ENCODE measurements at places on chromosomes 5 and 9.

DNA sequence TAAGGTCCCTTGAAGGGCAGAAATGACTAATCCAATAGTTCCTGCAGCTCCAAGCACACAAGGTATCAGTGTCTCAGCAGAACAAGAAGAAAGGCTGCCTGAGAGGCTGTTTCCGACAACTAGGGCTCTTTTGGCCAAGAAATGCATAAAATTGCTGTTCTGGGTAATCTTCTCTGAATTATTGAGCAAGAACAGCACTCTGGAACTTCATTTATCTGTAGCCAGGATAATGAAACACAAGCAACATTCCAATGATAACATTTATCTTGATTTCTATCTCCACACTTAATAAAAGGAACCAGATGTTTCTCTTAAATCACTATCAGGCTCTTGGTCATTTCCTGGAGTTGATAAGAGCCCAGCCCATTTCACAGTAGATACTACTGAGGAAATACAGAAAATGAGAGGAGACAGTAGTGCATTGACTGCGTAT lies 17.0 kb upstream of the AUH start:
- no peak for DNase-seq

- DNase-seq: no peak
Measured at GRCh38 chr5:174773371-174773770, 49.0 kb downstream of the MSX2 start.

DNA sequence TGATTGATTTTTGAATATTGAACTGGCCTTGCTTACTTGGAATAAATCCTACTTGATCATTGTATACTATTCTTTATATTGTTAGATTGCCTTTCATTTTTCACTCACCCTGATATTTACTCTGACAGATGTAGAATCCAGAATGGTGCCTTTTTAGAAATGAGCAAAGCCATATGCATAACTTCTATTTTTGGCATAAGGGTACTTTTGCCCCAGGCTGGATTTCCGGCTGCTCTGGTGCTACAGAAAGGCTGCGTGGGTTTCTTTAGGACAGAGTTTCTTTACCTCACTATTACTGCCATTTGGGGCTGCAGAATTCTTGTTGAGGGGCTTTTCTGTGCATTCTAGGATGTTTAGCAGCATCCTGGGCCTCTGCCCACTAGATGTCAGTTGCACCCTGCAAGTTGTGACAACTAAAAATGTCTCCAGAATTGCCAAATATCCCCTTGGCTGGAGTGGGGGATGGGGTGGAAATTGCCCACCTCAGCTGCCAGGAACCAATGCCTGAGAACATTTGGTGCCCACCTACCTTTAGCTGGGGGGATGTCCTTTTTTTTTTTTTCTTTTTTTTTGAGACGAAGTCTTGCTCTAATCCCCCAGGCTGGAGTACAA lies 50.1 kb downstream of the SLC36A1 start:
- DNase-seq: no peak

- DNase-seq: no peak
Measured at GRCh38 chr9:123217128-123217654, 51.2 kb downstream of the STRBP start.

DNA sequence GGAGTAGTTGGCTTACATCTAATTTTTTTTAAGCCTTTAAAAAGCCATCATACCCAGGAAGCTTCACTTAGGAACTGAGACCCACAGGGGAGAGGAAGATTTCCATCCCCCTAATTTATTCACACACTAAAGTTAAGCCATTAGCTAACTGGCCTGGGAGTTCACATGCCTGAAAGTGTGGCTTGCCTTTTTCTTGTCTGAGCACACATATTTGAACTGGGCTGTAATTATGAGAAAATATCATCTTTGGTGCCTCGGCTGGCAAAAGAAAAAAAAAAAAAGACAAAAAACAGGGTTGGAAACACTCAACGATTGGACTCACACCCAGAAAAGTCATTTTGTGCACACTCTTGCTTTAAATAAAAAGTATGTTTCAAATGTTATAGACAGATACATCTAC lies 847.3 kb downstream of the MAT2B start:
- no peak for DNase-seq

- no peak for DNase-seq
Measured at GRCh38 chr9:135885100-135885853, 22.1 kb downstream of the CAMSAP1 start.

GRCh38 chr5:32604800-32605765 lies 19.7 kb downstream of the SUB1 start:
- DNase-seq: no peak

DNA sequence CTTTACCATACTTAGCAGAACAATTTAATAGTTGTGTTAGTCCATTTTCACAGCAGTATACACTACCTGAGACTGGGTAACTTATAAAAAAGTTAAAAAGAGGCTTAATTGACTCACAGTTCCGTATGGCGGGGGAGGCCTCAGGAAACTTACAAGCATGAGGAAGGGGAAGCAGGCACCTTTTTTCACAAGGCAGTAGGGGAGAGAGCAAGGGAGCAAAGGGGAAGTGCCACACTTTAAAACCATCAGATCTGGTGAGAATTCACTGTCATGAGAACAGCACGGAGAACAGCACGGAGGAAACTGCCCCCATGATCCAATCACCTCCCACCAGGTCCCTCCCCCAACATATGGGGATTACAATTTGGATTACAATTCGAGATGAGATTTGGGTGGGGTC lies 269.9 kb downstream of the MTRR start:
- DNase-seq: no peak

DNA sequence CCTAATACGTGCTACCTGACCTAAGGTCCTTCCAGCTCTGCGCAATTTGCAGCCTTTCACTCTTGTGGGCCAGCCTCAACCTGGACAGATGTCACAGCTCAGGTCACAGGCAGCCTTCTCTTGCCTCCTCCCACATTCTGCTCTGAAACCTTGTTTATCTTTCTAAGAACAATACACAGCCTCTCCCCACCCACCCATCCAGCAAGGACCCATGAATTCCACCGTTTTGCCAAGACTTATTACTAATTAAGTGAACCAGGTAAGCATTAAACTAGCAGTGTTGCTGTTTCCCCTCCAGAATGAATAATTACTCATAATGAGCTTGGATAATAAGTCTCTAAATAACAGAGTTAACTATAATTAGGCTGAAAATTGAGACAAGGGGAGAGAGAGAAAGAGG lies 11.0 kb downstream of the FABP6 start:
- no peak for DNase-seq

DNA sequence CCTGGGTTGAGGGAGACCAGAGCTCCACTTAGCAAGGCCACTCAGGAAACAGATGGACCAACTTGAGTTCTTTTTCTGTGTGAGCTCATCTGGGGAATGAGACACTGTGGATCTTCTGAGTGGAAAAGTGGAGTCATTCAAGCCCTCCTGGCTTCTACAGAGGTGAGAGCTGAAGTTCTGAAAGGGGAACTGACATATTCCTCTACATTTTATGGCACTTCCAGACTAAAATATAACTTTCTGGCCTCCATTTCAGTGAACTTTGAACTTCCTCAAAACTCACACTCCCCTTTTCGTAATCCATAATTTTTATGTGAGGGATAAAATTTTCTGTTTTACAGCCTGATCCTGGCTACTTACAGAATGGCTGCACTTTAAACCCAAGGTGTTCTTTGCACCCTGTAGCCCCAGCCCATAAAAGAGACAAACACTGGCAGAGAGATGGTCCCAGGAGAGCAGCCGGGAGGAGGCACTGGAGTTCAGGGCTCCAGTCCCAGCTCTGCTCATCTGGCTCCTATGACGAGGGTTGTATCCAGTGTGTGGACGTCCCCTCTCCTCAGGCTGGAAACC lies 10.8 kb downstream of the SPAAR start:
- no peak for DNase-seq

- DNase-seq: no peak
Measured at GRCh38 chr9:36091026-36091953, 45.2 kb upstream of the GLIPR2 start.

- DNase-seq: no peak
Measured at GRCh38 chr9:126650404-126651341, 36.9 kb downstream of the LMX1B start.

GRCh38 chr9:28158451-28158850 lies 585.2 kb upstream of the C9orf72 start:
- DNase-seq: no peak

All from activated T-helper 1 cell treated with anti-CD3 and anti-CD28 coated beads, Interleukin-2, amount 50 U/mL, for 16 hours (primary cell).